GM12864 (cell line): ENCODE measurements at places on chromosomes 7 and 10.

DNA sequence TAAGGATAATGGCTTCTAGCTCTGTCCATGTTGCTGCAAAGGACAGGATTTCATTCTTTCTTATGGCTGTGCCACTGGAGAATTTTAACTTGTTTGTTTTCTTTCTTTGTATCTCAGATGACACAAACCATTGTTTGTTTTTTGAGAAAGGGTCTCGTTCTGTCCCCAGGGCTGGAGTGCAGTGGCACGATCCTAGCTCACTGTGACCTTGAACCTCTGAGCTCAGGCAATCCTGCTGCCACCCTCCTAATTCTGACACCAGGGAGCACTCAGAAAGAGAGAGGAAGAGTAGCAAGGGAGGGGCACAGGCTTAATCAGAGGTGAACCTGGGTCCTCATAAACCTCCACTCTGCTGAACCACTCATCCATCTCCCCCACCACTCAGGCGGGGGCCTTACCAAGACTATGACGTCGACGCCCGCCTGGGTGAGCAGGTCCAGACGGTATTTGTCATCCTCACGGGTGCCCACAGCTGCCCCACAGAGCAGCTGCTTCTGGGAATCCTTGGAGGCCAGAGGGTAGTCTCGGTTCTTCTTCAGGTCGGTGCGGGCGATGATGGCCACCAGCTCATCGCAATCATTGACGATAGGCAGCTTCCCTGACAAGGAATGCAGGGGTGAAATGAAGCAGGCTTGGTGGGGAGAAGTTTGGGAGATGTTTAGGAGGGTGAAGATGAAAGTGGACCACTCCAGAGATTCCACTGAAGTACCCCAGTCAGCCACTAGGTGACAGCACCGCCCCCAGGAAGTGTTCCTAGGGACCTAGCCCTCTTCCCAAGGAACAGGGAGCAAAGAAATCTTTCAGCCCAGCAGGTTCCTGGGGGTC lies 11.6 kb downstream of the IMPDH1 start:
- no peak for DNase-seq

- no peak for DNase-seq
Observed at GRCh38 chr7:112951070-112951469, 135.6 kb downstream of the GPR85 start.

- no peak for DNase-seq
Observed at GRCh38 chr10:44173608-44173894, 211.3 kb downstream of the CXCL12 start.

- DNase-seq = no peak
Observed at GRCh38 chr7:158204453-158204852, 383.2 kb downstream of the PTPRN2 start.

- DNase-seq = no peak
Observed at GRCh38 chr10:33031815-33032653, 74.0 kb upstream of the ITGB1 start.

DNA sequence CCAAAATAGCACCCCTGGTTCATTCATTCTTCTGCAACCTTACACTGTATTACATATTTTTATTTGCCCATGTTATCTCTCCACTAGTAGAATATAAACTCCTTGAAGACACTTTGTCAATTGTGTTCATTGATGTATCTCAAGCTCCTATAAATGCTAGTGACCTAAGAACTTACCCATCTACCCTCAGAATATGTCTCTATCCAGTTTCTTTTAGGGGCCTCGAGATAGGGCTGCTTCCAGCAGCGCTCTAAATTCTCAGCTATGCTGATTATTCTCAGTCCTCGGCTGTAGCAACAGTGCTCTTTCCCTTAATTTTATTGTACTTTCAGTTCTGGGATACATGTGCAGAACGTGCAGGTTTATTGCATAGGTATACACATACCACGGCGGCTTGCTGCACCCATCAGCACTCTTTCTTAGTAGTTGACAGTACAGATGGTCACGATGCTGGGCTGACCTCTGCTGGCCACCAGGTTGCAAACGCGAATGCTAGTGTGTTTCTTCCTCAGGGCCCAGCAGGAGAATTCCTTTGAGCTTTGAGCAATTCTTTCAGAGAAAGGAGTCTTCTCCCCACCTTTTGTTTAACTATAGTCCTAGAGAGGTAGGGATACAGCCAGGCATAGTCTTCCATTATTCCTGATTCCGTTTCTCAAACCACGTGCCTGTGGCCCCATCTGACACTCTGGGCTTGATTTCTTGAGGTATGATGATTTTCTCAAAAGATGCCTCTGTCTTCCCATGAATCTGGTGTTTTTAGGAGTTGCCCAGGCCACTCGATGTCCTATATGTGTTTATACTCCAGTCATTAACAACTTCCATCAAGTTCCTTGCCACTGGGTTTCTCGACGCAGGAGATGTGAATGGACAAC lies 49.1 kb upstream of the CDC14C start:
- DNase-seq = no peak
